ENCODE measurements at places on chromosomes 16 and 17.

- DNase-seq, result no peak
These were observed 14.5 kb downstream of the ACACA start for GRCh38 chr17:37392024-37392590.

- no peak for DNase-seq
These were observed 167.9 kb upstream of the GSE1 start for GRCh38 chr16:85445064-85445778.

DNA sequence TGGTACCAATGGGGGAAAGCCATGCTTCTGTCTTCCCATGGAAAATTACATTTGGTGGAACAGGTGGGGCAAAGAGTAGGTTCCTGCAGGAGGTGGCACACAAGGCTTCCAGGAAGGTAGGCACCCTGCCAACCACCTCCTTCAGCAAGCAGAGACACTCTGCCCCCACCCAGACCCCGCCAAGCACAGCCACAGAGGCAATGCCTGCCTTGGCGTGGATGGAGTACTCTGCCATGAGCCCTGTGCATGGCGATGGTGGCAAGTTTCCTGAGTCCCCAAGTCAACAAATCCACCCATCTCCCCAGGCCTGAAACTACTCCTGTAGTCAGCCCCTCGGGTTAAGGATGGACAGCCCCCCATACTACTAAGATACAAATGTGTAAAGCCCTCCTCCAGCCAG lies 119.2 kb upstream of the GNAO1 start:
- no peak for DNase-seq

- DNase-seq, result no peak
These were observed 1.9 kb downstream of the GIT1 start for GRCh38 chr17:29587591-29587990.

- no peak for DNase-seq
These were observed 46.6 kb upstream of the GRIN2A start for GRCh38 chr16:10228779-10229178.

DNA sequence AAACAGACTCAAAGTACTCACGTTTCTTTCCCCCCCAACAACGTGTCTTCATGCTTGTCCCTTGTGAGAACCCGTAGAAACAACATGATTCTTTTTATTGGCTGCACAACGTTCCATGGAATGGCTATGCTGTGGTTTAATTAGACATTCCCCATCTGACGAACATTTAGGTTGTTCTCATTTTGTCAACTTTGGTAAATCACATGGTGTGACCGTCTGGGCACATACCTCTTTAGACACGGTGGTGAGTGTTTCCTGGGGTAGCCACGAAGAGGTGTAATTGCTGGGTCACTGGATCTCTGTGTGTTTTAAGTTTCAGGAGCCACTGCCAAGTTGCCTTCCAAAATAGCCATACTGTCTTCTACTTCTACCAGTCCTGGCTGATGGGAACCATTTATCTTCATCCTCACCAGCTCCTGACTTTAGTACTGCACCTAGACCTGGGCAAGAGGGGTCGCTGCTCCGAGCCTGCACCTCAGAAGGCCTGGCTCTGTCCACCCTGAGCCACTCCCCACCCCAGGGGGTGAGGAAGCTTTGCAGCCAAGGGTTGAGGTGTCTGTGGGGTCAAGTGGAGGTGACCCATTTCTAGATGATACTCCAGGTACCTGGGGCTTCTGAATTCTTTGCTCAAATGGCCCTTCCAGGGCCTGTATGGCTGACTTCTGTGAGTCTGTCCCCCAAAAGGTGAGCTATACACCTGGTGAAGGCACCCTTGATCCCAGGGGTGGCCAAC lies 84.7 kb downstream of the IRX5 start:
- DNase-seq, result no peak

GRCh38 chr17:33901085-33901484 lies 354.0 kb upstream of the CCL2 start:
- DNase-seq, result no peak

- no peak for DNase-seq
These were observed 231.1 kb downstream of the SOX9 start for GRCh38 chr17:72351884-72352346.

- DNase-seq, result no peak
These were observed 18.1 kb upstream of the MTSS2 start for GRCh38 chr16:70703835-70704381.

GRCh38 chr16:21103941-21104860 lies 46.4 kb downstream of the DNAH3 start:
- DNase-seq, result no peak

DNA sequence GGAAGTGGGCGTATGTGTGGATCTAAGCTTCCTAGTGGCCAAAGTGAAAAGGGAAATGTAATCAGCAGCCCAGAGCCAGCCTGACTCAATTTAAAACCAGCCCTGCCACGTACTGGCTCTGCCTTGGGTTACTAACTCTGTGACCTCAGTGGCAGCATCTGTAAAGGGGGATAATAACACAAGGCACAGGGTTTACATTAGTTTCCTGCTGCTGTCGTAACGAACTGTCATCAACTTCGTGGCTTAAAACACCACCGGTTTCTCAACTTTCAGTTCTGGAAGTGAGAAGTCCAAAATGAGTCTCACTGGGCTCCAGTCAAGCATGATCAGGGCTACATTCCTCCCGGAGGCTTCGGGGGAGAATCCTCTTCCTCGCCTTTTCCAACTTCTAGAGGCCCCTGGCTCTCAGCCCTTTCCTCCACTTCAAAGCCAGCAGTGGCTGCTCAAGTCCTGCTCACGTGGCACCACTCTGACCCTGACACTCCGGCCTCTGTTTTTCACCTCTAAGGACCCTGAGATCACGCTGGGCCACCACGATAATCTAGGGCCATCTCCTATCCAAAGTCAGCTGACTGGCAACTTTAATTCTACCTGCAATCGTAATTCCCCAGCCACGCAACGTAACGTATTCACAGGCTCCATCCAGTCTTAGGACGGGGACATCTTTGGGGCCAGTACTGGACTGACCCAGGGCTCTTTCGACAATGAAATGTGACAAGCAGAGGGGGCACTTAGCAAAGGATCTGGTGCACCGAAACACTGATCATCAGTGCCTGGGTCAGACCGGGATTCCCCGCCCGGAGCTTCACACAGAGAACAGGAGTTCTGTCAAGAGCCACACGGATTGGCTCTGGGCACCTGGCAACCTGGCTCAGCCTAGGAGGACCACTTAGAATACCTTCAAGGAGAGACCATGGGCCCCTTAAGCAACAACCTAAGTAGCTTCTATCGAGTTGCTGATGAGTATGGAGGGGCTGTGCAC lies 14.5 kb downstream of the TMC6 start:
- DNase-seq, result no peak

- no peak for DNase-seq
These were observed 7.5 kb upstream of the TBX21 start for GRCh38 chr17:47725446-47726111.

GRCh38 chr17:58334661-58335060 lies 6.1 kb upstream of the TSPOAP1 start:
- DNase-seq, result no peak

GRCh38 chr16:69465083-69465721 lies 40.8 kb downstream of the CYB5B start:
- DNase-seq, result no peak

DNA sequence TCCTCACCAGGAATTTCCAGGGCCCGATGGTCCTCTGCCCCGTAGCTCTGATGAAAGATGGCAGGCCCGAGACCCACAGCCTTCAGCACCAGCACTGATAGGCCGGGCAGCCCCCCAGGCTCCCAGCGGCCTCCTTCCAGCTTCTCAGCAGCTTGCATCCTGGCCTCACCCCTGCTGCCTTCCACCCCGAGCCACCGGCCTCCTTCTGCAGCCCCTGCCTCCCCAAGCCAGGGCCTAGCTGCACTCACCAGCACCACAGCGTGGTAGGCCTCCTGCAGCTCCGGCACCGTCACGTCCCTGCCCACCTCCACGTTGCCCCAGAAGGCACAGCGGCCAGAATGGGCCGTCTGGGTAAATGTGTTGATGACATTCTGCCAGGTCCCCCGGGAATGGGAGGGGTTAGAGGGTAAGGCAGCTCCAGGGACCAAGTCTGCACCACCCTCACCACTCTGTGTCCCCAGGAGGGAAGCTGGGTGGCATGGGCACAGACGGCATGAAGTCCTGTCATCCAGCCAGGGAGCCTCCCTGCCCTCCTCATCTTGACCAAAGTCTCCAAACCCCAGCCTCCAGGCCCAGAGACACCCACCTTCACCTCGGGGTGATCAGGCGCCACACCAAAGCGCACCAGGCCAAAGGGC lies 6.5 kb downstream of the FDXR start:
- DNase-seq, result no peak

GRCh38 chr16:56641166-56641565 lies 2.7 kb downstream of the MT1A start:
- DNase-seq, result no peak

DNA sequence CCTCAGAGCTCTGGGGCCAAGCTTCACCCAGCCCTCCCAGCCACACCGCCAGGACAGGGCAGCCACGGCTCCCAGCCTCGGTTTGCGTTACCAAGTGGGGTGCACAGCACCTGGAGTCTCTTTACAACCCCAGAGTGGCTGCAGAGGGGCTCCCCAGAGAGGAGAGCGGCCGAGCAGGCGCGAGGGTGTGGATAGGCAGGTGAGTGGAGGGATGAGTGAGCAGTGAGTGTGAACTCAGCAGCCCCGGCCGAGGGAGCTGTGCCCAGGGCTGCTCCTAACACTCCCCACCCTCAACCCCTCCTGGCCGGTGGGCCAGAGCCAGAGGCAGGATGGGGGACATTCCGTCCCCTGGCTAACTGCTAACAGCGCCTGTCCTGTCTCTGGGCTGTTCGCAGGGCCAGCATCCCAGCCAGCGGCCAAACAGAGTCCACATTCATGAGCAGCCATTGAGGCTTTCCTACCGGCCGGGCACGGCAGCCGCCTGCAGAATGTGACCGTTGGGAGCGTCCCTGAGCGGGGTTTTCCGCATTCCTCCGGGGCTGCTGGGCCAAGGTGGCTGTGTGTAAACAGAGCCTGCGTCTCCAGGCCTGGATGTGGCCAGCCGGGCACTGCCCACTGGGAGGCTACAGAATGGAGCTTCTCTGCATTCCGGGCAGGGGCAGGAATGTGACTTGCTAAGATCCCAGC lies 5.3 kb downstream of the ZNF469 start:
- no peak for DNase-seq

DNA sequence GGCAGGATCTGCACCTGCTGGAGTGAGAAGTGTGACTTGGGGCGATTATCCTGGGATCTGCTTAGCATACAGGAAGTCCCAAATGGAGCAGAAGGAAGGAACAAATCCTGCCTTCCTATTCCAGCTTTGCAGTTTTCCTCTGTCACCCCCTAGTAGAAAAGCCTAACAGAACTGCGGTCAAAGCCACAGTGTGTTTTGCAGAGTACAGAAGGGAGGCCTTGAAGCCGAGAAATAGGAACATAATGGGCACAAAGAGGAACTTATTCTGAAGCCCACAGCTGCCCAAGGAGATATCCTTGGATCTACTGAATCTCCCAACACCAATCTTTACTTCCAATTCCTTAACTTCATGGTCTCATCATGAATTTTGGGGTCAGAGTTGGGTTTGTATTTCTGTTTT lies 8.5 kb downstream of the KRTAP1-5 start:
- DNase-seq, result no peak

GRCh38 chr17:29178750-29179231 lies 1.4 kb downstream of the MYO18A start:
- no peak for DNase-seq

DNA sequence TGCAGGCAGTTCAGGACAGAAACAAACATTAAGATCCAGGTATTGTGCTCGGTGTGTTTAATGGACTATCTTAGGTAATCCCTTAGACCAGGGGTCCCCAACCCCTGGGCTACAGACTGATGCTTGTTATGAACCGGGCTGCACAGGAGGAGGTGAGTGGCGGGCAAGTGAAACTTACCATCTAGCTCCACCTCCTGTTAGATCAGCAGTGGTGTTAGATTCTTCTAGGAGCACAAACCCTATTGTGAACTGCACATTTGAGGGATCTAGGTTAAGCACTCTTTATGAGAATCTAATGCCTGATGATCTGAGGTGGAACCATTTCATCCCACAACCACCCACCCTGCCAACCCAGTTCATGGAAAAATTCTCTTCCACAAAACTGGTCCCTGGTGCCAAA lies 37.8 kb upstream of the ASIC2 start:
- no peak for DNase-seq

GRCh38 chr17:21245639-21246084 lies 7.5 kb downstream of the NATD1 start:
- no peak for DNase-seq

GRCh38 chr17:79651266-79651665 lies 40.4 kb upstream of the RBFOX3 start:
- DNase-seq, result no peak

GRCh38 chr16:27437946-27438345 lies 36.0 kb downstream of the IL21R start:
- DNase-seq, result no peak

DNA sequence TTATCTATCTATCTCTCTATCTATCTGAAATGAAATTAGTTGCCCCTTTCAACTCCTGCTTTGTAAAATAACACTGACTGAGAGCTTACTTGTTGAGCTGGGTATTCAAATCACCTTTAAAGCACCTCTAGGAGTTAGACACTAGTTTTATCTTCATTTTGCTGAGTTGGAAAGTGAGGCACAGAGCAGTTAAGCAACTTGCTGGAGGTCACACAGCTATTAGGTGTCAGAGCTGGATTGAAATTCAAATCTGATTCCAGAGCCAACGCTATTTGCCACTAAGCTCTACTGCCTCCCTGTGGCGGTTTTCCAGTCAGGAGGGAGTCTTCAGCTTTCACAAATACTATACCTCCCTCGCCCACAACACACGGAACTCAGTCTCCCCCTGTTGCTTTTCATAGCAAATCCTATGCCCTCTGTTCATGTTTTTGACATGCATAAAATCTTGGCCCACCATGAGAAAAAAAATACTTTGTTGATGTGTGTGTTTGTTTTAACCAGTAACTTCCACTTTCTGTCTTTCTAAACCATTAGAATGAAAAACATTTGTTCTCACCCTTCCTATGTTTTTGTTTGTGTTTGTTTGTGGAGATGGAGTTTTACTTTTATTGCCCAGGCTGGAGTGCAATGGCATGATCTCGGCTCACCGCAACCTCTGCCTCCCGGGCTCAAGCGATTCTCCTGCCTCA lies 74.8 kb upstream of the SMURF2 start:
- no peak for DNase-seq

GRCh38 chr17:44572801-44573200 lies 15.5 kb downstream of the FZD2 start:
- DNase-seq, result no peak

DNA sequence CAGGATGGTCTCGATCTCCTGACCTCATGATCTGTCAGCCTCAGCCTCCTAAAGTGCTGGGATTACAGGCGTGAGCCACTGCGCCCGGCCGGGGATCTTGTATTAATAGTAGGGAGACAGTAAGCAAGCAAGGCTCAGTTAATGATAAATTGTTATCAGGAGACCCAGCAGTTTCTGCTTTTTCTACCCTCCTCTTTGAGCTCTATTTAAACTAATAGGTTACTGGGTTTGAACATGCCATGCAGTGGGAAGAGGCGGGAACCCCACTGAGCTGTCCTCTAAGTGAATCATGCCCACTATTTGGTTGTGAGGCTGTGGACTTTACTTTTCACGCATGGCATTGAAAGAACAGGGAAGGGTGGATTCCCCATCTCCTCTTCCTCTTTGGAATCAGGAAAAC lies 223.9 kb downstream of the WWOX start:
- no peak for DNase-seq

DNA sequence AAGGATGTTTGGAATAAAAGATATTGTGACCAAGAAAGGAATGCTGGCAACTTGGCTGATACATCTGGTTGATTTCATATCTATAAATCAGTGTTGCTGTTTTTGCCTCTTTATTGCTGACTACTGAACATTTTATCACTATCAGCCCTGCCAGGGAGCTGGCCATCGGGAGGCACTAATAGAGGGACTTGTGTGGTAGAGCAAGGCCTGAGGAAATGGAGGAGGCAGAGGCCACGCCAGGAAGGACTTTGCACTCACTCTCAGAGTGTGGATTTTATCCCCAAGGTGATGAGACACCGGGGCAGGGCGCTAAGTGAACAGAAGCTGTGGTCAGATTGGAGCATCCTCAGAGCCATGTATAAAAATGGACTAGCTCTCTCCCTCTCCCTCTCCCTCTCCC lies 9.3 kb upstream of the CYB561 start:
- no peak for DNase-seq

Measured in stimulated activated CD8-positive, alpha-beta memory T cell treated with anti-CD3 and anti-CD28 coated beads, Interleukin-7, amount 100 ng/mL, for 48 hours (primary cell).